ENCODE measurements at places on chromosomes 4 and X.
A peak's percentile ranks its signal among the peaks of the same experiment; 100 is the strongest.

- DNase-seq, result no peak
These were observed 11.9 kb downstream of the AR start for GRCh38 chrX:67555578-67556203.

DNA sequence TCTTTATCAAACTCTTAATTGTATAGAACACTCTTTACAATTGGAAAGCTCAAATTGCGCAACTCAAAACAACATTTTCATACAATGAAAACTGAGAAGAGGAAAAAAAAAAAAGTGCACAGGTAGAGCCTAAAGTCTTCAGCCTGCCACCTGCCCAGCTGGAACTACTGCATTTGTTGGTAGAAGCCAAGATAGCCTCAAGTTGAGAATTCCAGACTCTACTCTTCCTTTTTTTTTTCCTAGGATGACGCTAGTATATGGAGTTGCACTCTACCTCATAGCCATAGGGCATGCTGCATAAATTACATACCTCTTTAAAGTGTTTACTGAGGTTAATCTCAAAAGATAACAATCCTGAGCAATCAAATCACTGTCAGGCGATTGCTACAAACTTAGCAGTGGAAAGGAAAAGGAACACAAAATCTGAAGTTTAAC, 13.6 kb downstream of the ABCG2 start:
- no peak for DNase-seq

- peak; percentile 22 for DNase-seq
These were observed 79.2 kb upstream of the DKK2 start for GRCh38 chr4:107115185-107115847.

DNA sequence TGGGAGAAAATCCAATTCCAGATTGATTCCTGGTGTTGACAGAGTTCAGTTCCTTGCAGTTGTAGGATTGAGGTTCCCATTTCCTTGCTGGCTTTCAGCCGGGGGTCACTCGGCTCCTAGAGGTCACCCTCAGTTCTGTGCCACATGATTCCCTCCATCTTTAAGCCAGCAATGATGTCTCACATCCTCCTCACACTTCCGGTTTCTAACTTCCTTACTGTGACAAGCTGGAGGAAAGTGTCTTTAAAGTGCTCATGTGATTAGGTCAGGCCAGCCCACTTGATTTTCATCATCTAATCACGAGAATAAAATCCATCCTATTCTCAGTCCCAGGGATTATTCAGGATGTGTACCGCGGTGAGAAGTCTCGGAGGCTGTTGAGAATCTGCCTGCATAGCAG, 19.4 kb upstream of the SMIM31 start:
- DNase-seq, result no peak

GRCh38 chr4:109294468-109295020, 7.9 kb downstream of the COL25A1 start:
- peak; percentile 60 for DNase-seq

GRCh38 chrX:47169726-47170515, 23.7 kb upstream of the UBA1 start:
- DNase-seq, result peak; percentile 42

DNA sequence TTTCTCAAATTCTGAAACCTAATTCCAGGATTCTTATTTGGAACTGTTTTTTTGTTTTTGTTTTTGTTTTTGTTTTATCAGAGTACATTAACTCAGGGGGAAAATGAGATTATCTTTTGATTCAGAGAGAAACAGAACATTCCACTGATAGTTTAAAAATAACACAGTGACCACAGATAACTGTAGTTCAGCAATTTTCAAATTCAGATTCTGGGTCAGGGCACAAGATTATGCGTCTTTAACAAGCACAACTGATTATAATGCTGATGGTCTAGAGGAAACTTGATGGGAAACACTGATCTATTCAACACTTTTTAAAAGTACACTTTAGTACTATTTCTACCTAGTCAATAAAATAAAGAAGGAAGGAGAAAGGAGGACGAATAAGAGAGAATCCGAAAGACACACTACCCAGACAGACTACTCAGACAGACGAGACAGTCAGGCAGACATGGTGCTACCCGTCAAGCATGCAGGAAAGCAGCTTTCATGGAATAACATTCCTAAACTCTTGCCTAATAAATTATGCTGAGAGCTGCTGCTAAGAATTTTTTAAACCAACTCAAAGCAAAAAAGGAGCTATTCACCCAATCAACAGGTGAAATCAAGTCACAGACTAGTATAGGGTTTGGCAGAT, 59.0 kb downstream of the APBB2 start:
- DNase-seq, result no peak

DNA sequence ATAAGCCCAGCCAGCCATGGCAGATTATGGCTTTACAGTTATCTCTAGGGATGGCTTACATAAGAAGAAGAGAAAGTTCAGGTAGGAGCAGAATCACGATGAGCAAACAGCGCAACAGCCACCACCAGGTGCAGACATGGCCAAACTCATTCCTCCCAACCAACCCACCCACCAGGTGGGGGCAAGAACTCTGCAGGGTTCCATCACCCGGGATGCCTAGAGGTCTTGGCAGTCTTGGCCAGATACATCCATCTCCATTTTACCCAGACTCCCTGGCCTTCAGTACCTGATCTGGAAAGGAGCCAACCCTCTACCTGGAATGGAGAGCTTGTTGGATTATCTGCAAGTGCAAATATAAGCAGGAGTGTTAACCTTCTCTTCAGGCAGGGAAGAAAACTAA, 7.5 kb downstream of the TSC22D3 start:
- DNase-seq, result no peak

- no peak for DNase-seq
These were observed 2155.1 kb upstream of the AGA start for GRCh38 chr4:179597301-179597700.

GRCh38 chr4:139975830-139976272, 178.1 kb downstream of the MAML3 start:
- DNase-seq, result no peak

GRCh38 chrX:130176354-130176776, 4.6 kb downstream of the RAB33A start:
- DNase-seq, result no peak

GRCh38 chr4:62023633-62024032, 823.5 kb downstream of the ADGRL3 start:
- no peak for DNase-seq

DNA sequence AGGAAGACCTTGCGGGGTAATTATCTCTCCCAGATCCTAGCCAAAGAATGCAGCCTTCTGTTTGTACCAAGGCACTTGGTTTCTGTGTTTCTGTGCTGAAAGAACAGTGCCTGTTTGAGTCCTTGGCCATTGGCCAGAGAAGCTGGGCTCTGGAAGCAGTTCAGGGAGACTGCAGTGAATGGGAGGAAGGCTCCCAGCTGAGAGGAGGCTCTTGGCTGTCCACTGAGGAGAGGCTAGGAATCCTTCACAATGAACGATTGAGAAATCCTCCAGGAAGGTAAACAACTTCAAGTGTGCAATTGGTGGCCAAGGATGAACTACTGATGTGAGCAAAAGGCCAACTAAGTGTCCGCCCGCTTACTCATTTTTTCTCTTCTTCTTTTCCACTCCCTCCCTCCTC, 61.3 kb downstream of the HS3ST1 start:
- DNase-seq, result peak; percentile 82

- no peak for DNase-seq
These were observed 153.5 kb downstream of the STK32B start for GRCh38 chr4:5204781-5205180.

GRCh38 chrX:52271206-52271605, 86.5 kb downstream of the MAGED4 start:
- no peak for DNase-seq

DNA sequence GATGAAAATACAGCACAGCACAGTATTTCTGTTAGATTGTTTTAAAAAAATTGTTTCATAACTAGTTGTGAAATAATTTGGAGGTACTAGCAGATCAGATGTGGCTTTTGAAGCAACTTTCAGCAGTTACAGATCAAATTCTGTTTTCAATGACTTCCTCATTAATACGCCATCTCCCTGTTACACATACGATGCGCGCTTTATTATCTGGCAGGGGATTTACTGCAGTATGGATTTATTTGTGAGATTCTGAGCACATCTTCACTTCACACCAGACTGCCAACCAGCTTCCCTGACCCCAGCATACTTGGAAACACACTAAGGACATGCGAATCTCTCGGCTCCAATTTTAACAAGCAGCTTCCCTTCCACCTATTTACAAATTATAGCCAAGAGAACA, 235.5 kb upstream of the DIAPH2 start:
- DNase-seq, result no peak

DNA sequence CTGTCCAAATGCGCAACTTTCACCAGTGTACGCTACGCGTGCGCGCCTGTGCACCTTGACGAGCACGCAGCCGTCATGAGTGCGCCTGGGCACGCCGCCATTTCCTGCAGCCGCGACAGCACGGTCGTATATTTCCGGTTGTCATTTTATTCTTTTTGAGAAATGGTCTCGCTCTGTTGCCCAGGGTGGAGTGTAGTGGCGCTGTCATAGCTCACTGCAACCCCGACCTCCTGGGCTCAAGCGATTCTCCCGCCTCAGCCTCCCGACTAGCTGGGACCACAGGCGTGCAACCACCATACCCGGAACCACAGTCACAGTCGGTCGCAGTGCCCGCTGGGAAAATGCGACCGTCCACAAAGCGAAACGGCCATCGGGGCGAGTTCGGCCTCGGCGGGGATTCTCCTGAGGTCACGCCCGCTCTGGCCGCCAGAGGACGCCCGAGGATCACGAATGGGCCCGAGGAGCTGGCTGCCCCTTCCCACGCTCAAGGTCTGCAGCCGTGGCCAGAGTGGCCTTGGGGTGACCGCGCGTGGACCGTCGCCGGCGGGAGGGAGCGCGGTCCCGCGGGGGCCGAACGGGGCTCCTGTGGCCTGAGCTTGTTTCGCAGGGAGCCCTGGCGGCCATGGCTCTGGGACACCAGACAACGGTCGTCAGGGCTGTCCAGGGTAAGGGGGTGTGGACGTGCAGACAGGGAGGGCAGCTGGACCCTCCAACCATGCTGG, 23.7 kb upstream of the PNMA3 start:
- no peak for DNase-seq

GRCh38 chr4:42425146-42426065, 28.1 kb downstream of the SHISA3 start:
- DNase-seq, result no peak

DNA sequence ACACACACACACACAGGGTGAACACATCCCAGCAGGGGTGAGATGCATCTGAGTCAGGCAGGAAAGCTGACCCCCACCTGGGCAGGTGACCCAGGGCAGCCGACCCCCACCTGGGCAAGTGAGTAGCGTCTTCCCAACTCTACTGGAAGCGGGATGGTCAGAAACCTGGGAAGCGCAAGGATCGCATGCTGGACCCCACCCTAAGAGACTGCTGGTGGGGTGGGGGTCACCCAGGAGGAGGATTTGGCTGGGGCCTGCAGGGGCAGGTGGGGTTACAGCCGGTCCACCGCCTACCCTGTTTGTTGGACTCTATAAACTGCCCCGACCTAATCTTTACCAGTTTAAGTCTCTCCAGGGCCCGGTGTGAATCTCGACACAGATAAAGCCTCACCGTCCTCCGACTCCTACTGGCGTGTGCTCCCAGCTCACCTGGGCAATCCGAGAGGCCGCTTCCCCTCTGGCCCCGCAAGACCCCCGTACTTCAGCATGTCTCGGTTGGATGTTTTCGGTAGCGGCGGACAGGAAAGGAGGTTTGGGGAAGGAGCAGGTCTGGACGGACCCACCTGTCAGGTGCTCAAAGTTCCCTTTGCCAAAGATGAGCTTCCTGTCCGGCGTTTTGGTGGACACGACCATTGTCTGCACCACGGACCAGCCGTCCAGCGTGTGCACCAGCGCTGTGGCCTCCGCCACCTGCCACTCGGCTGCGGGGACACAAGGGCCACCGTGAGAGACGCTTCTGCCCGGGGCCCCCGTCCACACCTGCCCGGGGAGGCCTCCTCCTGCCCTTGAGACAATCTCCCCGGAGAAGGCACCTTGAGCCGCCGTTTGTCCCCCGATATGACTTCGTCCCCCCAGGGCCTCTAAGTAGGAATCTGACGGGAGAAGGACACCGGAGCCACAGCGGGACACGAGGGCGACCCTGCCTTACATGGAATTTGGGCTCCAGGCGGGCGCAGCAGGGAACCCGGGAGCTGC, 2.0 kb downstream of the GTPBP6 start:
- no peak for DNase-seq

GRCh38 chr4:182338746-182339145, 95.5 kb downstream of the TENM3 start:
- no peak for DNase-seq

DNA sequence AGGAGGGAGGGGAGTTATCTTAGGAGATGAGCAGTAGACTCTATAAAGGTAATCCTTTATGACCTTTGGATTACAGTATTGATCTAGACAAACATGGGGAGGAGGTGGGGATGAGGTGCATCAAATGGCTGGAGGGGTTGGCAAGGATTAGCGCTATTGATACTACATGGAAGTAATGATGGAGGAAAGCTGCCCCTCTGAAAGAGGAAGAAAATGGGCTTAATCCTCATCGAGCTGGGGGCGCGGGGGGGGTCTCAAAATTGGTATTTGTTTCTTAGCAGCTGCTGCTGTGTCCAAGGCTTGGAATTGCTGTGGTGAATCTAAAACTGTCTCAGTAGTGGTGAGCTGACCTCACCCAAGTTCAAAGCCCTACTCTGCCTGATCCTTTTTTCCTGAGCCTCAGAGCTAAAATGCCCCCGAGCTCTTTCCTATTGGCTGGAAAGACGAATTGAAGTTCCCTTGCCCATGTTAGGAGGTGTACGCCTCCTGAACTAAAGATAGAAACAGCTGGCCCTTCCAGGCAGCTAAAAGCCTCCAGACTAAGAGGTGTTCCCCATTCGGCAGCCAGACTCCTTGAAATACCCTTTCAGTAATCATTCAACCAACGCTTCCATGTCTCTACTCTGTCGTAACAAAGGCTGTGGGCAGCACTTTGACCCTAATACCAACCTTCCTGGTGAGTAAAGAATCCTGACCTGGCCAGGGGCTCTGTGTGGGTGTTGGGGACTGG, at the start of gene ITGB1BP2:
Gene ITGB1BP2 (plus strand): TSS at position 556 of the 730 bp plus-strand sequence. CDS start 57 bp downstream, at position 613.
- DNase-seq, result peak; percentile 1

- no peak for DNase-seq
These were observed 443.9 kb downstream of the INPP4B start for GRCh38 chr4:142402156-142402555.

DNA sequence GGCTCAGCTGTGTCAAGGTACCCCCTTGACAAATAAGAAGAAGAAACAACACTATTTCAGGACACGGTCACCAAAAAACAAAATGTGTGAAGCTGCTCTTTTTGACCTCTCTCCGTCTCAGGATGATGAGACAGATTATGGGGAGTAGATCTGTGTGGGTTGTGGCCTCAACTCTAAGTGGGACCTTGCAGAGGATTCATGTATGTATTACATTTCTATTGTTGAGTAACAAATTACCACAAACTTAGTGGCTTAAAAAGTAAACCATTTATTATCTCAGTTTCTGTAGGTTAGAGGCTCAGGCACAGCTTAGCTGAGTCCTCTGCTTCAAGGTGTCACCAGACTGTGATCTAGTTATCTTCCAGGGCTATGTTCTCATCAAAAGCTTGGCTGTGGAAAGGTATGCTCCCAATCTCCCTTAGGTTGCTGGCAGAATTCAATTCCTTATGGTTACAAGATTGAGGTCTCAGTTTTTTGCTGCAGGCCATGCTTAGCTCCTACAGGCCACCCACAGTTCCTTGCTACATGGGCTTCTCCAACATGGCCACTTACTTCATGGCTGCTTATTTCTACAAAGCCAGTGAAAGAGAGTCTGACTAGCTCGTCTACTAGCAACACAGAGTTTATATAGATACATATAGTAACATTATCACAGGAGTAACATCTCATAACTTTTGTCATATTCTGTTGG, 28.1 kb downstream of the DGKK start:
- no peak for DNase-seq

Data from astrocyte of the cerebellum (primary cell).